SJCRH30 (cell line): ENCODE measurements at places on chromosomes 11 and 22. TPM values are rescaled to one million over a fixed set of nuclear protein-coding genes. Genes with fewer than 3 reads are reported as not detected.

SOX10 gene
- not detected in 2 replicates for total RNA-seq

NRIP3 gene
- total RNA-seq, result 10.1 and 13.2 TPM in 2 replicates

ACTN3 gene
- not detected in 2 replicates for total RNA-seq

P2RY6 gene
- total RNA-seq, result 0.08 TPM in 1 of 2 replicates, not detected in the other

PEX26 gene
- total RNA-seq, result 14.4 and 16.4 TPM in 2 replicates

UBQLNL gene
- not detected in 2 replicates for total RNA-seq

TRIOBP gene
- total RNA-seq, result 16.8 and 17.0 TPM in 2 replicates

MS4A15 gene
- total RNA-seq, result not detected in 2 replicates

APOA5 gene
- not detected in 2 replicates for total RNA-seq

LDHAL6A gene
- not detected in 2 replicates for total RNA-seq

BTBD18 gene
- 0.02 TPM in 1 of 2 replicates, not detected in the other for total RNA-seq

OR8B8 gene
- not detected in 2 replicates for total RNA-seq

B4GALNT4 gene
- 0.08 TPM in 1 of 2 replicates, not detected in the other for total RNA-seq

C11orf91 gene
- total RNA-seq, result 0.15 TPM in 1 of 2 replicates, not detected in the other

MUC5B gene
- total RNA-seq, result not detected in 2 replicates

KRTAP5-7 gene
- total RNA-seq, result not detected in 2 replicates

YPEL4 gene
- 0.04 TPM in 1 of 2 replicates, not detected in the other for total RNA-seq

KDM4F gene
- not detected in 2 replicates for total RNA-seq

CD3D gene
- total RNA-seq, result not detected in 2 replicates

RGL4 gene
- 0.03 TPM in 1 of 2 replicates, not detected in the other for total RNA-seq

HEPHL1 gene
- total RNA-seq, result not detected in 2 replicates

CCDC116 gene
- total RNA-seq, result 0.38 TPM in 1 of 2 replicates, not detected in the other

HPS4 gene
- total RNA-seq, result 19.9 and 28.1 TPM in 2 replicates

TRIM49 gene
- total RNA-seq, result not detected in 2 replicates

CD6 gene
- total RNA-seq, result not detected in 2 replicates

CAT gene
- 32.6 and 32.7 TPM in 2 replicates for total RNA-seq

TRIM48 gene
- not detected in 2 replicates for total RNA-seq

MFRP gene
- not detected in 2 replicates for total RNA-seq
